Type B pancreatic cell (in vitro differentiated cells): ENCODE measurements at places on chromosomes 3 and 15. TPM values are rescaled to one million over a fixed set of nuclear protein-coding genes. Genes with fewer than 3 reads are reported as not detected.

DNA sequence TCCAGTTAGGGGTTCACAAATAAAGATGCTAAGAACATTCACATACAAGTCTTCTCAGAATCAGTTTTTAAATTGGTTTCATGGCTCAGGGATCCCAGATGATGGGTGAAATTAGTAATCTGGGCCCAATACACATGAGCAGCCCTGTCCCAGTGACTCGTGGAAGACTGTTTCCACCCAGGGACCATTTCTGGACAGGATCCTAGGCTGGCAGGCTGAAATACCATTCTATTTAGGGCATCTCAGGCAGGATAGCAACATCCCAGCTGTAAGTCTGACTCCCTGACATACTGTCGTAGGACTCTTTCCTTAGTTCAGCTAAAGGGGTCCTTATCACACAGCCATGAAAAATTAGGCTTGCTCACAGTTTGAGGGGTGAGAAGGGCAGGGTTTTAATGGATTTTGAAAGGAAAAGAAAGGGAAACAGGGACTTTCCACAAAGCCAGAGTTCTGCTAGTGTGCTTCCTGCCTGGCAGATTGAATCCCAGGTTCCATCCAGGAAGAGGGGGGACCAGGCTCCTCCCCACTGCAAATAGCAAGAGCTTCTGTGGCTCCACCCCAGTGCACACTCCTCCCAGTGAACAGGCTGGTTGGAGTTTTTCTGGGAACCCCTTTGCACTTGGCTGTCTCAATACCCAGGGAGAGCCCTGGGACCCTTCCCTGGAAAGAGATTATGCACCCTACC lies 41.3 kb upstream of the LYZL4 start:
- H3K4me3 ChIP-seq: no peak overlapping the region
- H3K36me3 ChIP-seq: no peaks in the 10 kb centered on the region
- no peak for DNase-seq
- peaks cover 6% of the 10 kb centered on the region for H3K27me3 ChIP-seq
- H3K4me1 ChIP-seq: no peaks in the 10 kb centered on the region
- no peak overlapping the region for H3K27ac ChIP-seq

DNA sequence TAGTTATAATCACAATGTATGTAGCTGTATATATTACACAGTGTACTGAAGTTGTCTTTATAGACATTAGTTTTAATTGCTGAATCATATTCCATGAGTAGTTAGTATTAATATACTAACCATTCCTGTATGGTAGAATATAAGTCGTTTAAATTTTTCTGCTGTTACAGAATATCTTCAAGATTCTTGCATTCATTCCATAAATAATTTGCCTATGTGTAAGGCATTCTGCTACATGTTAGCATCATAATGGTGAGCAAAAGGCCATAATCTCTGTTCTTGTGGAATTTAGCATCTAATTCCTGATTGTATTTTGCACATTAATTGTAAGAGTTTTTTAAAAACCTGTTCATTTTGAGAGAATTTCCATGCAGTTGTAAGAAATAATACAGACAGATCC lies 14.1 kb downstream of the GYG1 start:
- no peaks in the 10 kb centered on the region for H3K27me3 ChIP-seq
- no peaks in the 10 kb centered on the region for H3K4me1 ChIP-seq

- H3K4me3 ChIP-seq: no peak overlapping the region
- no peaks in the 10 kb centered on the region for H3K4me1 ChIP-seq
- H3K27ac ChIP-seq: no peak overlapping the region
- peaks cover 31% of the 10 kb centered on the region for H3K36me3 ChIP-seq
Measured at GRCh38 chr3:149954812-149955211, 15.9 kb downstream of the PFN2 start.

DNA sequence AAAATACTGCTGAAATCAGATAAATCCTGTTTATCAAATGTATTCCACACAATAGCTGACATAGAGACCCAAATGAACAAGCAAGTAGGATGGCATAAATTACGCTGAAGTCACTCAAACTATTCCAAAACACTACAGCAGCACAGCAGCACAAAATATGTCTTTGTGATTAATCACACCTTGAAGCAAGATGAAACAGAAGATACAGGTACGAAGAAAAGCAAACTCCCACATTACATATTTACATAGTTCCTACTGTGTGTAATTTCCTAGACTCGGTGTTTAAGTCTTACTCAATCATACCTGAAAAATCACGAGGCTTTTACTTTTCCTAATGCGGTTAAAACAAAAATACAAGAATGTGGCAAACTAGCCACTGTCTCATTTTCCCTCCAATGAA lies 38.3 kb downstream of the CHSY1 start:
- H3K27ac ChIP-seq: no peak overlapping the region
- no peaks in the 10 kb centered on the region for H3K27me3 ChIP-seq
- no peak for DNase-seq
- peaks cover 21% of the 10 kb centered on the region for H3K36me3 ChIP-seq
- H3K4me3 ChIP-seq: no peak overlapping the region

ISLR2 gene
- 0.59 and 16.9 TPM in 2 replicates for total RNA-seq

FBXO40 gene
- not detected in 2 replicates for total RNA-seq
